Neural crest cell (in vitro differentiated cells): ENCODE measurements at places on chromosomes 1 and 21. TPM values are rescaled to one million over a fixed set of nuclear protein-coding genes. Genes with fewer than 3 reads are reported as not detected.

GRCh38 chr21:25323356-25323949 is 283.8 kb downstream of the MRPL39 start:
- peaks cover 8% of the 10 kb centered on the region for H3K4me1 ChIP-seq
- H3K36me3 ChIP-seq: no peaks in the 10 kb centered on the region
- no peak overlapping the region for H3K4me3 ChIP-seq
- no peak overlapping the region for H3K27ac ChIP-seq
- no peak for DNase-seq
- no peaks in the 10 kb centered on the region for H3K27me3 ChIP-seq

DNA sequence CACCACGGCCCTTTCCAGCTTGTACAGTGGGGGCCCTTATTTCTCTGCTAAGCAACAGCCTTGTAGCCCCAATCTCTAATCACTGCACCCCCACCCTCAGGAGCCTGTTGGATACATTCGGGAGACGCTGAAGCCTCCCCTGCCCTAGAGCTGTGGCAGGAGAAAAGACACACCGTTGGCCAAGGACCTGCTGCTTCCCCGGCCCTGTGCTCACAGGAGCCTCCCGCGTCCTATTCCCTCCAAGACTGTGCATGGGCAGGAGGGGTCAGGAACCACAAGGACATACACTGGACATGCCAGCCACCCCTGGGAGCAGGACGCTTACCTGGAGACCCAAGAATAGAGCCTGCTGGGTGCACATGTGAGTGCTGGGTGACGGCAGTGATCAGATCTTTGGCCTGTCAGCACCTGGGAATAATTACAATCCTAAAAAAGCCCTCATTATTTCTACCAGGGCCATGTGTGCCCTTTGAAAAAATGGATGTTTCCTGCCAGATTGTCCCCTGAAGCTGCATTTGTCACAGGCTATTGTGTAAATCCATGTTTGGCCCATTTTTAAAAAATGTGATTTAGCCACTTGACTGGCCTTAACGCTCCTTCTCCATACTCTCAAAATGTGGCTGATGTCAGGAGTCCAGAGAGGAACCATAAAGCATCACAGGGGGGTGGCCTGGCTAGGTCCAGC is 590.6 kb downstream of the MATN1 start:
- H3K27me3 ChIP-seq: no peaks in the 10 kb centered on the region
- no peaks in the 10 kb centered on the region for H3K36me3 ChIP-seq
- H3K27ac ChIP-seq: no peak overlapping the region
- H3K4me3 ChIP-seq: no peak overlapping the region

GRCh38 chr1:247365023-247365422 is 33.4 kb upstream of the ZNF496 start:
- no peak for DNase-seq
- peaks cover 8% of the 10 kb centered on the region for H3K4me1 ChIP-seq
- H3K27ac ChIP-seq: no peak overlapping the region
- H3K4me3 ChIP-seq: no peak overlapping the region

DNA sequence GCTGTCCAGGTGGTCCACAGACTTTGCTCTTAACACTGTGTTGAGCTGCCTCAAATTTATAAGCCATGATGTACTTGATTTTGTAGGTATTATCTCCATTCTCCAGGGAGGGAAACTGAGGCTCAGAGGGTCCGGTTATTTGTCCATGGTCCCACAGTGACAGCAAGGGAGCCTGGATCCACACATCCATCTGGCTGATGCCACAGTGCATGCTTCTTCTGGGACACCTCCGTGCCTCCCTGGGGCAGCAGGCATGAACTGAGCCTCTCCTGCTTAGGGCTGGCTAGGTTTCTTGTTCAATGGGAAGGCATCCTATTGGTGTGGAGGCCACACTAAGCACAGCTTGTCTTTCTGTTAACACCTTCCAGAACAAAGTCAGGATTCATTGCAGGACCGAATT is 317.3 kb downstream of the AJAP1 start:
- no peak overlapping the region for H3K27ac ChIP-seq
- H3K4me3 ChIP-seq: no peak overlapping the region
- no peaks in the 10 kb centered on the region for H3K4me1 ChIP-seq
- no peaks in the 10 kb centered on the region for H3K36me3 ChIP-seq

GRCh38 chr1:230345139-230345885 is 80.8 kb downstream of the PGBD5 start:
- H3K4me1 ChIP-seq: no peaks in the 10 kb centered on the region
- H3K36me3 ChIP-seq: peaks cover 2% of the 10 kb centered on the region
- no peaks in the 10 kb centered on the region for H3K27me3 ChIP-seq
- H3K4me3 ChIP-seq: no peak overlapping the region
- H3K27ac ChIP-seq: peak overlapping the region; percentile 57

DNA sequence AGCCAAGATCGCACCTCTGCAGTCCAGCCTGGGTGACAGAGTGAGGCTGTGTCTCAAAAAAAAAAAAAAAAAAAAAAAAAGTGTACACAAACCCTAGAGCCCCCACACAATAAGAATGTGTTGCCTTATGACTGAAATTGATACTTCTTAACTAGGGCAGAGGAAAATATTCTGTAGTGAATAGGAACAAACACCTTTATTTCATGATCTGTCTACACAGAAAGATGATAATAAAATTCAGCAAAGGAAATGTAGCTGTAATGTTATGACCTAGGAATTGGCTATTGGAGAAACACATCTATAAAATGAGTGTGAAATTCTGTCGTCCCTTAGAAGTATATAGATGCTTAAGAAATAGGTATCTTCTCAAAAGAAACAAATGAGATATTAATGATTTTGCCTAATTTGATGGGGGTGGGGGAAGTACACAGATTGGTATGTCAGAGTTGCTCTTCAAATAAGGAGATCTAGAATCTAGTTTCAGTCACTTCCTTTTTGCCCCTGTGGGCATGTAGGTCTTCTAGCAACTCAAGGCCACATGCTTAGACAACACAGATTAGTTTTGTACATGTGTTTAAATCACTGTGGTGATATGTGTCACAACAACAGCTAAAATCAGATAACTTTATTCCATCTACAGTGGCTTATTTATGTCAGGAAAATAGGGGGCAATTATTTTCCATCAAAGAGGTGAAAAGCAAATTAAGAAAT is 10.7 kb upstream of the GPR25 start:
- H3K27me3 ChIP-seq: no peaks in the 10 kb centered on the region
- no peak overlapping the region for H3K4me3 ChIP-seq
- H3K27ac ChIP-seq: no peak overlapping the region
- no peak for DNase-seq

- H3K27me3 ChIP-seq: peaks cover 69% of the 10 kb centered on the region
- H3K4me3 ChIP-seq: no peak overlapping the region
- no peak for DNase-seq
- no peaks in the 10 kb centered on the region for H3K36me3 ChIP-seq
Measured at GRCh38 chr1:204287466-204287891, 72.2 kb downstream of the PLEKHA6 start.

DNA sequence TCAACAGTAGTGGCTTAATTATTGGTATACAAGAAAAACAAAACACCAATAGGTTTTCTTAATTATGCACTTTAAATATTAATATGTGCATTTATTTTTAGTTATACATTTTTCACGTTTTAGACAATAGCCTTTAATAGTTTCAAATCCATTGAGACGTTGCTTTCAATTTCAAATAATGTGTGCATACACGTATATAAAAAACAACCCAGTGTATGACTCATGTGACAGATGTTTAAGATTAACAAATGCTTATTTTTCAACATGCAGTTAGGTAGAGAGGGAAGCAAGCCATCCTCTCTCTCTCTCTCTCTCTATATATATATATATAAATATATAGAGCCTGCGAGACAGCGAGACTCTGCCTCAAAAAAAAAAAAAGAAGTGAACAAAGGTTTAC is 24.3 kb downstream of the EYA3 start:
- H3K4me1 ChIP-seq: peaks cover 12% of the 10 kb centered on the region
- H3K27ac ChIP-seq: no peak overlapping the region
- peaks cover 2% of the 10 kb centered on the region for H3K36me3 ChIP-seq
- H3K4me3 ChIP-seq: no peak overlapping the region

- no peak overlapping the region for H3K27ac ChIP-seq
- peaks cover 21% of the 10 kb centered on the region for H3K27me3 ChIP-seq
- H3K4me3 ChIP-seq: peak overlapping the region; percentile 85
- H3K36me3 ChIP-seq: no peaks in the 10 kb centered on the region
- peaks cover 33% of the 10 kb centered on the region for H3K4me1 ChIP-seq
Measured at GRCh38 chr1:151511636-151512215, 539 bp downstream of the CGN start.

- no peak overlapping the region for H3K4me3 ChIP-seq
- DNase-seq: no peak
- no peaks in the 10 kb centered on the region for H3K4me1 ChIP-seq
- H3K27ac ChIP-seq: no peak overlapping the region
- no peaks in the 10 kb centered on the region for H3K36me3 ChIP-seq
Measured at GRCh38 chr1:36689992-36690391, 207.3 kb upstream of the CSF3R start.

- no peaks in the 10 kb centered on the region for H3K4me1 ChIP-seq
- no peak overlapping the region for H3K4me3 ChIP-seq
- H3K36me3 ChIP-seq: no peaks in the 10 kb centered on the region
- no peak for DNase-seq
- no peak overlapping the region for H3K27ac ChIP-seq
Measured at GRCh38 chr21:38286739-38287471, 30.1 kb downstream of the KCNJ15 start.

DNA sequence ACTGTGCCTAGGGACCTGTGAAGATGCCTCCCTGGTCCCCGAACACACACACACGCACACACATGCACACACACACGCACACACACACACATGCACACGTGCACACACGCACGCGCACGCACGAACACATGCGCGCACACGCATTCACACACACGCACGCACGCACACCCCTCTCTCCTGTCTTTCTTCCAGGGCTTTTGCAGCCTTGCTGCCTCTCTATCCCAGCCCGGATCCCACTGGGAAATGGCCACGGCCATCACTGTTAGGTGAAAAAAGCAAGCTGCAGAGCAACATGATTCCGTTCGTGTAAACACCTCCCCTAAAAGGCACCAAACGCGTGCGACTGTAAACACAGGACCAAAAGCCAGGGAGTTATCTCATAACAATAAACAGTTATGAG is 39.7 kb downstream of the NKAIN1 start:
- H3K4me3 ChIP-seq: no peak overlapping the region
- no peaks in the 10 kb centered on the region for H3K27me3 ChIP-seq
- no peak overlapping the region for H3K27ac ChIP-seq
- H3K36me3 ChIP-seq: no peaks in the 10 kb centered on the region
- peaks cover 33% of the 10 kb centered on the region for H3K4me1 ChIP-seq
- no peak for DNase-seq

- no peaks in the 10 kb centered on the region for H3K36me3 ChIP-seq
- no peak overlapping the region for H3K27ac ChIP-seq
- peaks cover 5% of the 10 kb centered on the region for H3K27me3 ChIP-seq
- H3K4me1 ChIP-seq: no peaks in the 10 kb centered on the region
- no peak overlapping the region for H3K4me3 ChIP-seq
- no peak for DNase-seq
Measured at GRCh38 chr1:92995441-92996430, 34.5 kb upstream of the DIPK1A start.

DNA sequence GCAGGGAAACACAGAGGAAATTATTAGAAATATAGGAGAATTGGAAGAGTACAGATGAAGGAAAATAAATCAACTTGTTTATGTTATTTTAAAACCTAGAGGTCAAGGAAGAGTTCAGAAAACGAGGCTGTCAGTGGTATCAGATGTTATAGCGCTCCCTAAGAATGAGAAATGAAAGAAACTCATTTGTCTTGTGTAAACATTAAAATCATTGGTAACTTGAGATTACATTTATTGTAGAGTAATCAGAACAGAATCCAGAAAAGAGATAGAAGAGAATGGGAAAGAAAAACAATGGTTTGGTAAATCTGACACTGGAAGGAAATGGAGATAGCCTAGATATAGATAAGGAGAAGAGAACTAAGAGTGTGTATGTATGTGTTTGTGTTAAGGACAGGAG is 106.4 kb downstream of the ATF6 start:
- no peaks in the 10 kb centered on the region for H3K27me3 ChIP-seq
- H3K4me1 ChIP-seq: no peaks in the 10 kb centered on the region
- H3K27ac ChIP-seq: no peak overlapping the region
- DNase-seq: no peak
- H3K36me3 ChIP-seq: no peaks in the 10 kb centered on the region

The CASQ2 gene
- 0.11 and 0.12 TPM in 2 replicates for total RNA-seq

The TNNI3K gene
- 1.3 and 1.4 TPM in 2 replicates for total RNA-seq

The TDRD5 gene
- total RNA-seq: not detected in 2 replicates

The TRABD2B gene
- 0.41 and 0.49 TPM in 2 replicates for total RNA-seq

The LMX1A gene
- total RNA-seq: not detected in 2 replicates

The LEFTY1 gene
- 0.65 TPM in 1 of 2 replicates, not detected in the other for total RNA-seq

The CFHR4 gene
- not detected in 2 replicates for total RNA-seq
